Left renal pelvis (tissue), 4 donors: ENCODE measurements at places on chromosomes 12 and 14. TPM values are rescaled to one million over a fixed set of nuclear protein-coding genes. Genes with fewer than 3 reads are reported as not detected.

DNA sequence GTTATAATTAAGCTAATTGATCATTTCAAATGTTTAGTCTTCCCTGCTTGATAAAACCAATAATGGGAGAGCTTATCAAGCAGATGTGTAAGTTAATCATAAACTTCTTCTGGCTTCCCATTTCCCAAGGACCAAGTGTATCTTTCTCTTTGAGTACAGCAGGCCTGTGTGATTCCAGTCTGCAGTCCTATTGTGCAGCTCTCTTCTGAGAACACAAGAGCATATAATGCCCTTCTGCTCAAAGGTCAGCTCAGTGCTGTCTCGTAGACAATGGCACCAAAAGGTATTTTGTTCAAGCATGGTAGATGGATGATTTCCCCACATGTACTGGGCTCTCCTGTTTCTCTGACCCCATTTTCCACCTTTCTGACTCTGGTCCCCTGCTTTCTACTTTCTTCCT, 101.8 kb upstream of the DYRK2 start:
- DNase-seq, result no peak

- DNase-seq, result no peak
These were observed 110.4 kb upstream of the FZD10 start for GRCh38 chr12:130051900-130052299.

DNA sequence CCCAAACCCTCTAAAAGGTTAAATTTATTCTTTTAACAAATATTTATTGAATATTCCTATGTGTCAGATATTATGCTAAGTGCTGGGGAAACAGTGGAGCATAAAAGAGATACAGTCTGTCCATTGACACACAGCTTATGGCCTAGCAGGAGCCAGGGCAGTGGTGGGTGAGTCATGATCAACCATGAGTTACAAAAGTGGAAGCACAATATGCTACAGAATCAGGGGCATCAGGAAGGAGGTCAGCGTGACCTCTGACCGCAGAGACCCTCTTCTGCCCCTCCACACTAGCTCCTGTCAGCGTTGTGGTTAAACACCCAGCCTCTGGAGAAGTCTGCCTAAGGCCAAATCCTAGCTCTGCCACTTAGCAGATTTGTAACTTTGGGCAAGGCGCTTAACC, 4.7 kb upstream of the PPP1R1A start:
- no peak for DNase-seq

GRCh38 chr12:96769400-96769799, 137.7 kb upstream of the NEDD1 start:
- no peak for DNase-seq

- DNase-seq, result no peak
These were observed 35.2 kb downstream of the RILPL1 start for GRCh38 chr12:123498126-123498825.

GRCh38 chr14:24100197-24100981, 6.3 kb downstream of the PCK2 start:
- DNase-seq, result no peak

DNA sequence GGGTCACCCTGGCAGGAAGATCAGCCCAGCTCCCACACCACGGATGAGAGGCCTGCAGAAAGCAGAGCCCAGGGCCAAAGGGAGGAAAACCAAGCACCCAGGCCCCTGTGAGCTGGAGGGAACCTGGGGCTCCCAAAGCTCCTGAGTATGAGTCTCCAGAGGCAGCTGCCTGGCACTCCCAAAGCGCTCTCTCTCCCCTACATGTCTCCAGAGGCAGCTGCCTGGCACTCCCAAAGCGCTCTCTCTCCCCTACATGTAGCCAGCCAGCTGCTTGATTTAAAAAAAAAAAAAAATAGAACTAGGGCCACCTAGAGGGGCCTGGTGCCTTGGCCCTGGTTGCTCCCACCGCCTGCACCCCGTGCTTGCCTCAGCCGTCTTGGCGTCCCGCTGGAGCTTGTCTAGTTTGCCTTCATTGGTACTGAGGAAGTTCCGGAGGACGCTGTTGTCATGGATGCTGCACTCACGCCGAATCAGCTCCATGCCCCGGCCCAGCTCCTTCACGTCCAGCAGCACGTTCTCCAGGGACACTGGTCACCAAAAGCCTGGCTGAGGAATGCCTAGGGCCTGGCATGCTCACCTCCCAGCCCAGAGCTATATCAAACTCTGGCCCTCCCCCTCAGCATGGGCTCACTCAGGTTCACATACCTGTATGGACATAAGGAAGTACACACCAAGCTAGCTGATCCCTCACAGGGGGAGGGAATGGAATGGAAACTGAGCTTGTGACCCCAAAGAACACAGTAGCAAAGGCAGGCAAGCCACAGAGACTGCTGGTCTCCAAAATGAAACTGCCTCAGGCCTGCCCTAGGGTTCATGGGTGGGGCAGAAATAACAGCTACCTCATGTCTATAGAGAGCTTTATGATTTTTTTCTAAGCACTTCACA, 24.7 kb downstream of the PRPF40B start:
- DNase-seq, result no peak

DNA sequence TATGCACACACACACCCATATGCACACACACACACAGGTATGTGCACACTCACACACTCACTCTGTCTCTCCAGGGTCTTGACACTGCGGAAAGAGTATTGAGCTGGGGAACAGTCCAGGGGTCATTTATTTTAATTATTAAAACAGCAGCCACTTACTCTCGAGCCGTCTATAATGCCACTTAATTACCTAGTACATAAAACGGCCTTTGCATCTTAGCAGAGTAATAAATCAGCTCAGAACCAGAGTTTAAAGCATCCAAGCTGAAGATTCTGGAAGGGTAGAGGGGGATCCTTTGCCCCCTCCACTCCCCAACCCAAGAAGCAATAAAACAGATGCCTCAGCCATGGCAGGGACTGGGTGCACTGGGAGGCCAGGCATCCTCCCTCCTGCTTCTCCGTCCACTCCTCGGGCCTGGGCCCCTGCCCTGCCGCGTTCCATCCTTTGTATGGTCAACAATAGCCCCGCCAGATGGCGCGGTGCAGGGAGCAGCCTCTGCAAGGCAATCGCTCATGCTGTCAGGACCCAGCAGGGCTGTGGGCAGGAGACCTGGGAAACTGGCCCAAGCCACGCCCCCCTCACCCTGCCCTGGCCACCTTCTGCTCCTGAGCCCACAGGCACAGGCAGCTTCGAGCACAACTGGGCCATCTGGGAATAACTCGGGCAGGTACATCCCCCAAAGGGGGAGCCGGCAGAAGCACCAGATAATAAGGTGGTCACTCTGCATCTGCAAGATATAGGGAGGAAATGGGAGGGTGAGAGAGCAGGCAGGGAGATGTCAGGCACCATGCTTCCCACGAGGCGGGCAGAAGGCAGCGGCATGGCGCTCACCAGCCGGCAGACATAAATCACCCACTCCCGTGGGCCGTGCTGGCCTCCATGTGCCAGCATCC, 40.9 kb downstream of the CCDC85C start:
- DNase-seq, result no peak

DNA sequence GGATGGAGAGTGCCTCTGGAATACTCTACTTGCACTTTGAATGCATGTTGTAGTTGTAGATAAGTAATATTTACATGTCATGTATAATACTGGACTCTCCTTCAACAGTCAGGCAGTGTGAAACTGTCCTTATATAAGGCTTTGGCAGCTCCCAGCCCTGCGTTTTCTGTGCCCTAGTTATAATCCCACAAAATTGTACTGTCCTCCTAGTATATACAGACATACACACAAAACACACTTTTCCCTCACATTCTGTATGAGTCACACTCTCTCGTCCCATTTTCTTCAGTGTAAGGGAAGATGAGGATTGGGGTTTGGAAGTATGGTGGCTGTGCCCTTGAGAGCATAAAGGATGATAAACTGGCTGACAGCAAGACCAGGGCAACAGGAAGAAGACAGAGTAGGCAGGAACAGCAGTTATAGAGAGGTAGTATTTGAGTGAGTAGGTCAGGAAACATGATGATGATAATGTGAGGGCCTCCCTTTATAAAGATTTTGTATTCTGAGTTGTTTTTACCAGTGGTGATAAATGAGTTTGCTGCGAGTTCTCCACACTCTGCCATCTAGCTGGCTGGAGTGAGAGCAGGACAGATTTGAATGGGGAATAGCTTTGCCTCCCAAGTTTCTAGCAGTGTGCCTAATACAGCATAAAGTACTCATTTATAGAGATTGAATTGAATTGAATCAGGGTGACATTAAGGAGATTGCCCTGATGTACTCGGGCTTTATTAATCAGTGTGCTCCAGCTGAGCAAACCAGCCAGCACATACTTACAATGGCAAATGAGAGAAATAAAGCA, 5.0 kb downstream of the CREBL2 start:
- DNase-seq, result no peak

GRCh38 chr14:51242545-51243490, 2.8 kb downstream of the TMX1 start:
- DNase-seq, result no peak

GRCh38 chr14:102557434-102558226, 34.8 kb upstream of the RCOR1 start:
- DNase-seq, result no peak

GRCh38 chr14:71004481-71004880, 97.2 kb downstream of the PCNX1 start:
- no peak for DNase-seq

- no peak for DNase-seq
These were observed 1.1 kb downstream of the DIP2B start for GRCh38 chr12:50505675-50506530.

- DNase-seq, result no peak
These were observed 84.1 kb upstream of the GNG2 start for GRCh38 chr14:51776102-51776894.

GRCh38 chr12:5043589-5044419, at the start of gene KCNA5:
KCNA5 (plus strand) TSS chr12:5043879; CDS start chr12:5044148, 269 bp downstream.
- peak; percentile 32 for DNase-seq

GRCh38 chr12:93234641-93235040, 143.1 kb upstream of the NUDT4 start:
- DNase-seq, result no peak

- DNase-seq, result no peak
These were observed 144.4 kb downstream of the EFCAB11 start for GRCh38 chr14:89810101-89810500.

DNA sequence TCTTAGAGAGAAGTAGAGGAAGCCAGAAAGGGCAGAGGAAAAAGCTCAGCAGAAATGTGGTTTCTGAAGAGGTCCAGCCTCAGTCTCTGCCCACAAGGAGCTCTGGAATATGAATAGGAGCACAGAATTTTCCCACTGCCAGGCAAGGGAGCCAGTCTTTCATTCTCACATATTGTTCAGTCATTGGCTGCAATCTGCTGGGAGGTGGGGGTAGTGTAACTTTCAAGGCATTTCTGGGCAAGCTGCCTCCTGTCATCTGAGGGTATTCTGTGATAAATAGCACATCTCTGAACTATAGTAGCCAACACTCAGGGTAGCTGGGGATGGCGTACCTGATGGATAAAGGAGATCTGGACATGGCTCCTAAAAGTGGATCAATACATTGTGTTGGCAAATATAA, 127.2 kb downstream of the LRRK2 start:
- no peak for DNase-seq

DNA sequence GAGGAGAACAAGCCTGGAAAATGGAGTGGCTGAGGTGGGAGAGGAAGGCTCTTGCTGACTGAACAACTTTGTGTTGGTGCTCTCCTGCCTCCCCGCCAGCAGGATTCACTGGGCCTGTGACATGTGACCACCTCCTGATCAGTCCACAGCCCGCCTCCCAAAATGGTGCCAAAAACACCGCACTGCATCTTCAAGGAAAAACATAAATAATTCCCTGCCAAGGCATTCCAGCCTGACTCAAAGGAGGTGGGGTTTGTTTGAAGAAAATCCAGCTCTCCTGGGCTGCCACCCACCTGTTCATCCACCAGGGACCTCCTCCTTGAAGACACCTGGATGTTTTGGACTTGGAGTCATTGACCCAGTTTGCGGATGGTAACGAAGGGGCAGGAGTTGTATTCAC, 83.8 kb upstream of the PIWIL1 start:
- DNase-seq, result no peak

DNA sequence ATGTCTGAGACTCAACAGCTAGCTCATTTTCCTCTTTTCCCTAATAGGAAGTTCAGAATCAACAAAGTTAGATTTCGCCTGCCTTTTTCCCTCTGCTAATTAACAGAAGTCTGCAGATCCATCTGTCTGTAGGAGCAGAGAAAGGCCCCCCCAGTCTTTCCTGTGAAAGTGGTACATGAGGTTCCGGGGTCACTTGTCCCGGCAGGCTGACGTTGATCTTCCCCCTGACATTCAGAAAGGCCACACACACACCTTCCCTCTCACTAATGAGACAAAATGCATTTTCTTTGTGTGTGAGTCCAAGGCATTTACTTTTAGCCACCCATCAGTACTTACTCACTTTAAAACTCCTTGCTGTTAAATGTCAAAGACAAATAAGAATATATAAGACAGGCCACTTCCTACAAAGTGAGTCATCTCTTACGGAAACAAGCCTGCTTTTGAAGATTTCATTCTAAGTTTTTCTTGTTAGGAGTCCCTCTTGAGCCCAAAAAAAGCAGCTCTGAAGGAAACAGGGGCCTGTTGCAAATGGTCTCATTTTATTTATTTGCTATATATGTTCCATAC, 138.7 kb downstream of the TTC7B start:
- no peak for DNase-seq

DNA sequence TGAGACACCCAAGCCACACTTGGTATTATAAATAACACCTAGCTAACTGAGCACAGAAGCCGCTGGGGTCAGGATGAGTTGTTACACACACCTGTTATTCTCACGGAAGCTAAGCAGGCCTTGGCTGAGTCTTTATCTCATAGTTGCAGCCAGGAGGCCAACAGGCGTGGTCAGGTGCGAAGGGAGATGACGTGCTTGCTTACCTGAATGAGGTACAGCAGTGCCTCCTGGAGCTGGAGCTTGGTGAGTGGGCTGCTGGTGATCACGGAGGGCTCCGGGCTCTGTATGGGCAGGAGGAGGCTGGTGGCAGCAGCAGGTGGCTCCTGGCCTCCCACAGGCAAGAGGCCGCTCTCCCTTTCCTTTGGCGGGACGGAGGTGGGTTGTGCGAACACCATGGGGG, 30.4 kb upstream of the CACNA2D4 start:
- DNase-seq, result no peak

GRCh38 chr12:130796985-130797686, 41.9 kb downstream of the STX2 start:
- no peak for DNase-seq

- no peak for DNase-seq
These were observed 183.1 kb downstream of the TMTC3 start for GRCh38 chr12:88325076-88325815.

GRCh38 chr12:9750276-9751203, 10.2 kb downstream of the CD69 start:
- no peak for DNase-seq

GRCh38 chr14:50578433-50578832, 18.5 kb downstream of the ATL1 start:
- DNase-seq, result no peak

- DNase-seq, result no peak
These were observed 1.8 kb downstream of the INHBE start for GRCh38 chr12:57456737-57457490.

- no peak for DNase-seq
These were observed 2.0 kb downstream of the INTS13 start for GRCh38 chr12:26935636-26936378.

Gene PLEKHD1
- polyA plus RNA-seq, result 5.8 TPM

Gene PARPBP
- polyA plus RNA-seq, result 16.0 TPM

Gene TNFRSF1A
- polyA plus RNA-seq, result 82.1 TPM

Gene IPO4
- polyA plus RNA-seq, result 28.7 TPM

Gene KDM5A
- 38.7 TPM for polyA plus RNA-seq

Gene TUNAR
- polyA plus RNA-seq, result 0.40 TPM

Gene CLEC6A
- polyA plus RNA-seq, result 0.10 TPM

Gene MYO1A
- 0.20 TPM for polyA plus RNA-seq

Gene PAPLN
- 28.6 TPM for polyA plus RNA-seq

Gene SAMD15
- 9.7 TPM for polyA plus RNA-seq

Gene TMEM253
- 1.6 TPM for polyA plus RNA-seq

Gene LPAR5
- 1.1 TPM for polyA plus RNA-seq

Gene OR4K17
- not detected for polyA plus RNA-seq

Gene OR4Q3
- polyA plus RNA-seq, result not detected

Gene SYT10
- polyA plus RNA-seq, result 1.1 TPM

Gene PPP1R13B
- 38.8 TPM for polyA plus RNA-seq

Gene IRF2BPL
- polyA plus RNA-seq, result 43.3 TPM
